CD14-positive monocyte (primary cell): ENCODE measurements at places on chromosomes 7 and 10. TPM values are rescaled to one million over a fixed set of nuclear protein-coding genes. Genes with fewer than 3 reads are reported as not detected.

CDK14 gene
- polyA plus RNA-seq = 0.51 and 1.7 TPM in 2 replicates

SPDYE9 gene
- polyA plus RNA-seq = not detected in 2 replicates

OGDHL gene
- not detected in 2 replicates for polyA plus RNA-seq

HOGA1 gene
- not detected in 2 replicates for polyA plus RNA-seq

CDNF gene
- polyA plus RNA-seq = 0.28 TPM

H2BK1 gene
- polyA plus RNA-seq = not detected in 2 replicates

WDFY4 gene
- polyA plus RNA-seq = 36.1 and 44.0 TPM in 2 replicates

ZNF138 gene
- 0.47 and 0.89 TPM in 2 replicates for polyA plus RNA-seq

TWIST1 gene
- not detected in 2 replicates for polyA plus RNA-seq

NODAL gene
- not detected for polyA plus RNA-seq

AGBL3 gene
- 0.03 TPM in 1 of 2 replicates, not detected in the other for polyA plus RNA-seq

UNC5B gene
- polyA plus RNA-seq = not detected
